Nucleus accumbens (tissue), 56 donors: ENCODE measurements at places on chromosomes 13 and 19.

GRCh38 chr13:33879118-33879517, 61.2 kb downstream of the RFC3 start:
- no peak for DNase-seq

- no peak for DNase-seq
Observed at GRCh38 chr19:16367261-16367683, 42.6 kb downstream of the KLF2 start.

- DNase-seq, result no peak
Observed at GRCh38 chr13:50366488-50367174, 351.4 kb downstream of the KCNRG start.

DNA sequence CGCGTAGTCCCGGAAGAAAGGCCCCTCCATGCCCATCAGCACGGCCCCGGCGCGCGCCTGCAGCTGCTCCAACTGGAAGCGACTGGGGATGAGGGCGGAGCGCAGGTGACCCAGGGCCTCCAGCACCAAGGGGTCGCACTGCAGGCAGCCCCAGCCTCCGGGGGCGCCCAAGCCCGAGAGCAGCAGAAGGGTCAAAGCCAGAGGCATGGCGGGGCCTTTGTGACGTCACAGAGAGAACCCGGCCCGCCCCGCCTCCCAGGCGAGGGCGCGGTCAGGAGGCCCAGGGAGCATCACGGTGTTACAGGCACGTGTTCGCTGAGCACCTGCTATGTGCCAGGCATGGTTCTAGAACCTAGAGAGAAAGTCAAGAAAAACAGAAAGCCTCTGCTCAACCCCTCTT, at the start of gene IZUMO2:
TSS of gene IZUMO2 (minus strand) at position 294 of the 400 bp plus-strand sequence. CDS start at position 207, 87 bp downstream.
- DNase-seq, result no peak
